HFFc6 (cell line): ENCODE measurements at places on chromosomes 5 and 9. TPM values are rescaled to one million over a fixed set of nuclear protein-coding genes. Genes with fewer than 3 reads are reported as not detected.

The FABP6 gene
- not detected in 3 replicates for total RNA-seq

DNA sequence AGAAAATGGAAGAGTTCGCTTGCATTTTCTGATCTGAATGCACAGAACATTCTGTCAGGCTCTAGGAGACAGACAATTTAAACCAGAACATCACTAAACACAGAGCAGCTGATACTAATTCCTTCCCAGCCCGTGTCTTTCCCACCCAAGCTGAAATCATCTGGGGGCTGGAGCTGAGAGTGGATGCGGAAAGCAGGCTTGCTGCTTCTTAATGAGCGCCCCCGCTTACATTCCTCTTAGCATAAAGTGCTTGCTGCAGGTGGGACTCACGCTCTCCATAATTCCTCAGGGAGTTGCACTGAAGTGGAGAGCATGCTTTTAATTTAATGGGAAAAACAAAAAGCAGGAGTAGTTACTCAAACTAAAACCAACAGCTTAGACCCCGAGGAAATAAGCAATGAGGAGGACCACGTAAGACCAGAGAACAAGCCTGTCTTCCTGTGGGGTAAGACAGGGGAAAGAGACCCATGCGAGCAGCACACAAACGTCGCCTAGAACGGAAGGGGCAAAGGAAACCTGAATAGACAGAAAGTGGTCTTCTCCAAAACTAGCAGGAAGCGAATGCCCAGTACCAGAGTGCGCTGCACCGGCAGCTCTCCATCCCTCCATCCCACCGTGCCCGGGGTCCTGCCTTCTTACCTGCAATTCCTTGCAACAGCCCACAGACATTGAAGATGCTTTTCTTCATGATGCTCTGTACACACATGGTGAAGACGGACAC, 139.3 kb downstream of the LHFPL2 start:
- DNase-seq: no peak
- peaks cover 4% of the 10 kb centered on the region for H3K27me3 ChIP-seq
- no peaks in the 10 kb centered on the region; the same call in none of the 2 replicates for H3K36me3 ChIP-seq
- H3K4me1 ChIP-seq: peaks cover 71% of the 10 kb centered on the region
- H3K4me3 ChIP-seq: peak overlapping the region; percentile 42; the same call in 1 of the 2 replicates
- no peak overlapping the region for H3K27ac ChIP-seq

The KIF4B gene
- total RNA-seq: 0.06 to 0.22 TPM (median 0.14 TPM) in 3 replicates

GRCh38 chr5:56054666-56055065, 59.9 kb upstream of the IL6ST start:
- H3K27me3 ChIP-seq: peaks cover 5% of the 10 kb centered on the region
- H3K27ac ChIP-seq: no peak overlapping the region
- no peak for DNase-seq
- no peak overlapping the region for H3K4me3 ChIP-seq
- H3K4me1 ChIP-seq: peaks cover 35% of the 10 kb centered on the region
- H3K36me3 ChIP-seq: no peaks in the 10 kb centered on the region

The OMD gene
- total RNA-seq: not detected in 3 replicates

The PHF24 gene
- not detected in 3 replicates for total RNA-seq
